HFFc6 (cell line): ENCODE measurements at places on chromosomes 7 and 10. TPM values are rescaled to one million over a fixed set of nuclear protein-coding genes. Genes with fewer than 3 reads are reported as not detected.
A peak's percentile ranks its signal among the peaks of the same experiment; 100 is the strongest.

PUS7 gene
- total RNA-seq: 15.0 to 19.0 TPM (median 17.9 TPM) in 3 replicates

DLX5 gene
- not detected in 3 replicates for total RNA-seq

MEPCE gene
- total RNA-seq: 35.1 and 38.7 TPM in 2 replicates

GOLGA7B gene
- not detected in 3 replicates for total RNA-seq

FRAT2 gene
- total RNA-seq: 2.4 to 3.5 TPM (median 2.5 TPM) in 3 replicates

HOXA1 gene
- 0.31 and 0.39 TPM in 2 replicates for total RNA-seq

TLX1 gene
- total RNA-seq: not detected in 3 replicates

GRCh38 chr10:85946713-85947326 lies 419.8 kb downstream of the GRID1 start:
- no peak for DNase-seq

- no peak for DNase-seq
These were observed 22.2 kb downstream of the YAE1 start for GRCh38 chr7:39588416-39588815.

DNA sequence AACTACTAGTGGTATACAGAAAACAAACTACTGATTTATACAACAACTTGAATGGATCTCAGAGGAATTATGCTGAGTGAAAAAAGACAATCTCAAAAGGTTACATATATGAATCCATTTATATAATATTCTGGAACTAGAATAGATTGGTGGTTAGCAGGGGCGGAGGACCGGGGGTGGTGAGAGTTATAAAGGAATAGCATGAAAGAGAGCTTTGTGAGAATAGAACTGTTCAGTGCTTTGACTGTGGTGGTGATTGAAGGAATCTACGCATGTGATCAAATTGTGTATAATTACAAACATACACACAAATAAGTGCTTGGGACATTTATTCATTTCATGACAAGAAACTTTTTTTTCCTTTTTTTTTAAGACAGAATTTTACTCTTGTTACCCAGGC lies 19.6 kb downstream of the RAB19 start:
- no peak for DNase-seq

GRCh38 chr10:110485541-110485940 lies 12.2 kb upstream of the DUSP5 start:
- no peak for DNase-seq

DNA sequence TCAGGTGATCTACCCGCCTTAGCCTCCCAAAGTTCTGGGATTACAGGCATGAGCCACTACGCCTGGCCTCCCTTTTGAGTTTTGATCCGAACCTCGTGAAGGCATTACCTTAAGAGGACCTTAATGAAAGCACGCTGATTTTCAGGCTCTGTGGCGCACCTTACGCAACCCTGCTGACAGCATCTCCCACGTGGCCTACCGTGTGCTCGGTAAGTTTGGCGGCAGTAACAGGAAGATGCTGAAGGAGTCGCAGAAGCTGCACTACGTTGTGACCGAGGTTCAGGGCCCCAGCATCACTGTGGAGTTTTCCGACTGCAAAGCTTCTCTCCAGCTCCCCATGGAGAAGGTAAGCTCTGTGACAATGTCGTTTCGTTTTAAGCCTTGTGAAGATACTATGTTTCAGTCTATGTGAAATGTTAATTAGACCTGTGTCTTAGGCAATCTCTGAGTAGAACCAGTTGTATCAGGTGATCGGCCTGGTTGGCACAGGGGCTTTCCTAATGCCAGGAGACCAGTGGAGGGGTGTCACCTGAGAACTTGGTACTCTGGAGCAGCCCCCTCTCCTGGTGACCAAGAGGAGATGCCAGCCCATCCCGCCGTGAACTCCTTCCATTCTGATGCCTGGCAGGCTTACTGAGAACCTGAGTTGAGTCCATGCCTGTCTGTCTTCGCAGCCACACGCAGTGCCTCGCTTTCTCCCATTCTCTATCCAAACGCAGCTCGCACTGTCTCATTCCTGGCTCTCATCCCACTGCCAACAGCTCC lies 43.5 kb downstream of the TRRAP start:
- no peak for DNase-seq

- no peak for DNase-seq
These were observed 79.7 kb upstream of the PODXL start for GRCh38 chr7:131636092-131636491.

GRCh38 chr7:158819571-158820203 lies 9.6 kb downstream of the ESYT2 start:
- DNase-seq: no peak

DNA sequence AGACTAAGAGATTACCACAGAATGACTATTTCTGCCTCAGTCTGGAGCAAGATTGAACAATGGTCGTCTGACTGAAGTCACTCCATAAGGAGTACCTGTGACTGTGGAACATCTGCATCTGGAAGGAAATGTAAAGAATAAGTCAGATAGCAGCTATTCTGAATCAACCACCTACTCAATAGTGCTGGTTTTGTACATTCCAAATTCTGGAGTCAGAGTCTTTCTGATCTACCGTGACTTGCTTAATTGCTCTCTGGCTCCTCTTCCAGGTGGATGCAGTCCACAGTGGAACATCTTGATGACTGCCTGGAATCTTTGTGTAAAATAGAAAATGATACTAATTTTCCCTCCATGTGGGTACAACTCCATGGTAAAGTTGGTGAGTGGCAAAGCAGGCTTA lies 156.3 kb upstream of the SEMA3C start:
- peak; percentile 24 for DNase-seq

GRCh38 chr7:78185149-78185745 lies 386.7 kb downstream of the PHTF2 start:
- DNase-seq: no peak

- no peak for DNase-seq
These were observed 105.7 kb downstream of the RAPGEF5 start for GRCh38 chr7:22251281-22251680.

- DNase-seq: no peak
These were observed 7.3 kb upstream of the CYP3A43 start for GRCh38 chr7:99820408-99821027.

DNA sequence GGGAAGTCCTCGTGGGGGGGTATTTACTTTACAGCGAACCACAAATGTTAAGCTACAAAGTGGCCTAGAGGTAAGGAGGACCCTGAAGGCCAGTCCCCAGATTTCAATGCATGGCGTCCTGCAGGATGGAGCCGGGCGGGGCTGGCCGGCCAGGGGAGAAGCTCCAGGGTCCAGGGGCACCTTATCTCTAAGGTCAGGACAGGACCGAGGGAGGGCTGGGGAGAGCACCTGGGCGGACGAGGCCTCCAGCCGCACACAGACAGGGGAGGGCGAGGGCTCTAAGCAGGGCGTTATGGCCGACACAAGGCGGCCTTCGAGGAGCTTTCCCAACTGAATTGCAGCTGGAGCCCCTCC lies 96.4 kb upstream of the DIP2C start:
- DNase-seq: no peak

GRCh38 chr7:22653951-22654350 lies 73.0 kb upstream of the IL6 start:
- no peak for DNase-seq
